ENCODE measurements at places on chromosomes 5 and 9.

DNA sequence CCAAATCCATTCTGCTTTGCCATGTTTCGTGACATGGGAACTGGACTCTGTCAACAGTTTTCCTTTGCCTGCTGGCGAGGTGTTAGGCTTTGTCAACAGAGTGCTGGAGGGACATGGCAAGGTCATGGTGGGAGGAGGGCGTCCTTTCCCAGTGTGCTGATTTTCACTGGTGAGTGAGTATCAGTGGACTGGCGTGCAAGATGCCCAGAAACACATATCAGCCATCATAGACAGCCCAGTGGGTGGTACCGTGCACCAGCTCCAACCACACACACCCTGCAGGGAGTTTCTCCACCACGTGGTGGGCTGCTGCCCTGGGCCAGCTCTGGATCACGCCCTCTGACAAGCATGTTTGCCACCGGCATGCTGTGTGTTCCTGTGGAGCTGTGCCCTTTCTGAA is 50.0 kb upstream of the ABL1 start:
- DNase-seq = no peak

DNA sequence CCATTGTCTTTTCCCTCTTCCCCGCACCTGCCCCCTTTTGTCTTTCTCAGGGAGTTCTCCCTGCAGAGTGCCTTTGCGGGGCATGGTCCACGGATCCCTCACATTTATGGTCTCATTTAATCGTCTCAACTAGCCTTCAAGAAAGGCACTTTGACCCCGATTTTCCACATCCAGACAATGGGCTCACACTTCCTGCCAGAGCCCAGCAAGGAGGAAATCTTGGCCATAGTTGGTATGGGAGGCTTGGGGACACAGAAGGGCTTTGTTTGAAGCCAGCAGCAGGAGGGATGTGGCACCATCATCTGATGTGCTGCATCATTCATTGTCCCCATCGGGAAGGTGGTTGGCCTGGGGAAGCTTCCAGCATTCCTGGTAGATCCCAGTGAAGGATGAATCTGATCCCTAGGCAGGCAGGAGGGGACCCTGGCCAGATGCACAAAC is 24.9 kb downstream of the GSN start:
- peak; percentile 53 for DNase-seq

GRCh38 chr5:110956913-110957813 is 114.3 kb upstream of the TSLP start:
- no peak for DNase-seq

GRCh38 chr5:74282490-74282889 is 358.0 kb downstream of the ENC1 start:
- no peak for DNase-seq

GRCh38 chr9:133238851-133239532 is 29.9 kb upstream of the OBP2B start:
- DNase-seq = peak; percentile 35

GRCh38 chr5:135364421-135365262 is 34.4 kb downstream of the MACROH2A1 start:
- no peak for DNase-seq

DNA sequence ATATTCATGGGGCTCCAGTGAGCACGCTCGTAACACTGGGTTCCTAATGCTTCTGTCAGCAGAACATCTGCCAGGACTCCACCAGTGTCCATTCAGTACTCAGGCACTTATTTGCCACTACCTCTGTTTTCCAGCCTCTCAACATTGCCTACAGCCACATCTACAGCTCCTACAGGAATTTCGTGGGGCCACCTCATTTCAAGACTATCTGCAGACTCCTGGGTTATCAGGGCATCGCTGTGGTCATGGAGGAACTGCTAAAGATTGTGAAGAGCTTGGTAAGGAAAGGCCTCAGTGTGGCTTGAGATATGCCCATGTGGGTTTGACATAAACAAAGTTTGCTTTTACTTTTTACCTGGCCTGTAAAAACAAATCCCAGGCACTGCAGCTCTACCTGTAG is 92.9 kb downstream of the CYFIP2 start:
- no peak for DNase-seq

DNA sequence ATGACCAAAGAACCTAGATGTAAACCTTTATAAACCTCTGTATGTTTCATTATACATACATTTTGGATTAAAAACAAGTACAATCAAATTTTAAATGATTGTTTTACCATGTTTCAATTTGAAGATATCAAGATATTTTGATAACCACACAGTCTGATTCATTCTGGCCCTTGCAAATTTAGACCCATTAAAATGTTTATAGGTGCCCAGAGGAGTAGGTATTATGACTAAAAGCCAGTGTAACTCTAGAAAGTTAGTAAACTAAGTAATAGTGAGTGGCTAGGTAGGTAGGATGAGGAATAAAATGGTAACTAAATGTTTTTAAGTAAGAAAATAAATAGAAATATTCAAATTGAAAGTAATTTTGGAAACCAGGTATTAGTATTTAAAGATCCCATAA is 165.5 kb downstream of the PBX3 start:
- DNase-seq = no peak

- DNase-seq = no peak
Measured at GRCh38 chr9:137192448-137192780, 3.9 kb downstream of the SSNA1 start.

DNA sequence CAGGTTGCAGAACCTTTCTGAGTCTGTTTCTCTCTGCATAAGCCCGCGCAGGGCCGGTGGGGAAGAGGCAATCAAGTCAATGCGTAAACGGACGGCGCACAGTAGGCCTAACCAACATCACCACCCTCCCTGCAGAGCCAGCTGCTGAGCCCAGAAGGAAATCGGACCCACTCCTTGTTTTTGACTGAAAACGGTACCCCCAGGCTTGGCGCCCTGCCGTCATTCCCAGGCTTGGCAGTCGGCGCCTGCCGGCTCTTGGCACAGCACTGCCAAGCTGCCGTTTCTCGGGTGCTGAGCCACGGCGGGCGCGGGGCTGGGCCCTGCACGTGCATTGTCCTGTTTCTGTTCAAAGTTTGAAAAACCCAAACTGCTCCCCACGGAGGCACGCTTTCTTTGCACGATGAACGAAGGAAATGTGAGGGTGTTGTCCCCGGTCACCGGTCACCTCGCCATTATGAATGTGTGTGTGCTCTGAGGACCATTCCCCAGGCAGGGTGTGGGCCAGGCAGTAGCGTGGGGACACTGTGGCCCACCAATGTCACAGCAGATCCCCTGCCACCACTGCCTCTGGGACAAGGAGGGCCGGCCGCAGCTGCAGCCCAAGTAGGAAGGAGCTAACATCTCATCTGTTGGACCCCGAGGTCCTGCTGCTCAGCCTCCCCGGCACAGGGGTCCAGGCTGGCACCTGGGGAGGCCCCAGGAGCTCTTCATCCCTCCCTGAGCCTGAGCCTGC is 20.1 kb downstream of the FIBCD1 start:
- no peak for DNase-seq

GRCh38 chr9:82597241-82598203 is 465.4 kb downstream of the RASEF start:
- no peak for DNase-seq

GRCh38 chr9:115413766-115414382 is 295.9 kb upstream of the TNC start:
- DNase-seq = no peak

- no peak for DNase-seq
Measured at GRCh38 chr9:79346350-79347020, 225.3 kb upstream of the TLE4 start.

DNA sequence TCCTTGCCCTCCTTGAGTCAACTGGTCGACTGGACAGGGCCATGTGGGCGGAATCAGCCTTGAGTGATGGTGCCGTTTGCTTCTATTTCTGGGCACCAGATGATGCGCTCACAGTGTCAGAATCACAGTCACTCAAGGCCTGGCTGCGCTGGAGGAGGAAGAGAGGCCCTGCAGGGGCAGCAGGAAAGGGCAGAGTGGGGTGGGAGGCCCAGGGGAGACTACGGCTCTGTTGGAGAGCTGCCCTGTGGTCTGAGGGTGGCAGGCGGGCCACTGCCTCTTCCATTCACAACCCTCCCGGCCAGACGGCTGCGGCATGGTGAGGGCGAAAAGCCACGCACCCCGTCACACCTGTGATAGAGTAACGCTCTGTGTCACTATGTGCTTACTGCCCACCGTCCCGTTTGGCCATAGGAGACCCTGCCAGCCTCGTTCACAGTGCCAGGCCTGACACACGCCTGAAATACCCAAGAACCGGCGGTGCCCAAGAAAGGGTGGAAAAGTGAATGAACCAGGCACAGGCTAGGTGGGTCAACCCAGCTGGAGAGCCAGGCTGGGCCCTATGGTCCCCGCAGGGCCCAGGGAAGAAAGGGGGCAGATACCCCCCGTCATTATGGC is 9.9 kb downstream of the PLPP7 start:
- DNase-seq = no peak

GRCh38 chr9:116279230-116279629 is 125.6 kb downstream of the PAPPA start:
- DNase-seq = no peak

GRCh38 chr5:36060420-36060887 is 6.2 kb downstream of the UGT3A2 start:
- no peak for DNase-seq

- no peak for DNase-seq
Measured at GRCh38 chr5:43780586-43780985, 177.6 kb downstream of the NNT start.

GRCh38 chr9:114035221-114035844 is 42.8 kb downstream of the AMBP start:
- peak; percentile 62 for DNase-seq

- DNase-seq = no peak
Measured at GRCh38 chr5:129609710-129610109, 138.2 kb upstream of the MINAR2 start.

- no peak for DNase-seq
Measured at GRCh38 chr5:138748630-138749081, 4.6 kb upstream of the CTNNA1 start.

GRCh38 chr5:141664733-141665461 is 13.7 kb upstream of the FCHSD1 start:
- peak; percentile 81 for DNase-seq

GRCh38 chr5:144187699-144188294 is 17.1 kb downstream of the KCTD16 start:
- DNase-seq = no peak

DNA sequence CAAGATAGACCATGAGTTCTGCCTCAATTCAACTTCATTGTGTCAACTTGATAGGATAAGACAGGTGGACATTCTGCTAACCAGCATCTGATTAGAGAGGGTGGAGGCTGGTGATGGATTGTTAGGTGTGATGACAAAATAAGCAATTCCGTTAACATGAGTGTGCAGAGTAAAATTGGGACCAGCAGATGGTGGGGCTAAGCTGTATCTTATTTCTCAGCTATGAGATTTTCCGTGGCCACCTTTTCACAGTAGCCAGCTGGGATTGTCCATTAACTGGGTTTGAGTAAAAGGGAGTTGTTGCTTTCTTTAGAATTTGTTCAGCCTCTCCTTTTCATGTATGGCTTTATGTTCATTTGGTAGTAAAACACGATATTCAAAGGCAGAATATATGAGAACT is 28.8 kb upstream of the TAL2 start:
- no peak for DNase-seq

GRCh38 chr5:107617052-107617451 is 53.7 kb downstream of the EFNA5 start:
- no peak for DNase-seq

DNA sequence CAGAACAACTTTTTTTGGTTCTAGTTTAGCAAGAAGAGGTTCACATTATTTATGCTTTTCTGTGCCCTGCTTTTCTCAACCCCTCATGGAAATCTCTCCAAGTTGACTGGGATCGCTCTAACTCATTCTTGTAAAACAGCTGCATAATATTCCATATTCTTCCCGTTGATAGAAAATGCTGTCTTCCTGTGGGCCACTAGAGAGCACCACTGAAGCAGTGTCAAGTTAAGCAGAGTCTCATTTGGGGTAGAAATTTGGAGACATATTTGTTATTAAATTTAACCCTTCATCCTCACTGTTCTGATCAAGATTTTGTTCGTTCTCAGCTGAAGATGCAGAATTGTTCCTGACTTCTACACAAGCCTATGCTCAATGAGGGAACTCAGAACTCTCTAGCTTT is 140.1 kb downstream of the CEMIP2 start:
- no peak for DNase-seq

- no peak for DNase-seq
Measured at GRCh38 chr5:33937017-33937706, 976 bp downstream of the RXFP3 start.

DNA sequence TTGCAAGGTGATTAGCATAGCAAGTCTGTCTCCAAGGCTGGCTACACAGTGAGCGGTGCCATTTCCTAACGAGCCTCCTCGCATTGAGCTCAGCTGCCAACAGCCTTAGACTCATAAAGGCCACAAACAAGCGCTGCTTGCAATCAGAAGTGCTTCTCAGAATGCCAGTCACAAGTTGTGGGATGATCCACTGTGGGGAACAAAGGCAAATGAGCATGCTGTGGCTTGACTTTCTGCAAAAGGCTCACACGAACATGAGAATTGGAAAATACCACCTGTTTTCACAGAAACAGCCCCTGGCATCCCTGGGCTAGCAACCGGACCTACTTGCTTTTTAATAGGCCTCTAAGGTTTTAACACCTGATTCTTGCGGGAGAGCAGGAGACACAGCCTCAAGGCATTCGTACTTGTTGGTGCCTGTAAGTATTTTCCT is 215.5 kb downstream of the FANCC start:
- DNase-seq = no peak

GRCh38 chr5:71662381-71662780 is 56.7 kb upstream of the CARTPT start:
- DNase-seq = no peak

GRCh38 chr5:58754250-58754649 is 171.4 kb downstream of the RAB3C start:
- no peak for DNase-seq

GRCh38 chr5:63125392-63125791 is 546.8 kb downstream of the LRRC70 start:
- DNase-seq = no peak

DNA sequence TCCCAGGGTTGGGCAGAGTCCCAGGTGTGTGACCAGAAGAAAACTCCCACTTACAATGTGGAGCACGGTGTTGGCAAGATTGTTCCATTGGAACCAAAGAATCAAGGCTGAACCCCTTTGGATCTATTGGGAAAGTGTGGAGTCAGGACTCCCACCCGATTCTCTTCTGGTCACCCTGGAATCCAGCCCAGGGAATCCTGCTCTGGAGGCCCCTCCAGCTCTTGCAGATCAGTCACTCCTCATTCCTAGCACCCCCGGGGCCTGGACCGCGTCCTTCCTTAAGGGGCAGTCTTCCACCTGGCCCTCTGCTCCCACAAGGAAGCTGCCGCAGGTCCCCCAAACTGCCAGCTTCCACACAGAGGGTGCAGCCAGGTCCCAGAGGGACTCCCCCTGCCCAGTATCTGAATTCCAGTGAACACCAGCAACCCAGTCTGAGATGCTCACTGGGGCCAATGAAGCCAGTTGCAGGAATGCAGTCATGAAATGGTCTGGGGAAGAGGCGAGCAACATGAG is 170.1 kb downstream of the GADD45G start:
- DNase-seq = no peak

All from tibial artery (tissue), 4 donors.